ENCODE measurements at places on chromosomes 13 and 19.

GRCh38 chr13:71758828-71759227 lies 108.2 kb downstream of the DACH1 start:
- DNase-seq, result no peak

GRCh38 chr13:100694722-100695508 lies 20.3 kb upstream of the TMTC4 start:
- DNase-seq, result peak; percentile 31

- no peak for DNase-seq
Observed at GRCh38 chr13:104008541-104009435, 942.6 kb upstream of the SLC10A2 start.

GRCh38 chr19:55220525-55220924 lies 8.0 kb downstream of the TMEM86B start:
- no peak for DNase-seq

DNA sequence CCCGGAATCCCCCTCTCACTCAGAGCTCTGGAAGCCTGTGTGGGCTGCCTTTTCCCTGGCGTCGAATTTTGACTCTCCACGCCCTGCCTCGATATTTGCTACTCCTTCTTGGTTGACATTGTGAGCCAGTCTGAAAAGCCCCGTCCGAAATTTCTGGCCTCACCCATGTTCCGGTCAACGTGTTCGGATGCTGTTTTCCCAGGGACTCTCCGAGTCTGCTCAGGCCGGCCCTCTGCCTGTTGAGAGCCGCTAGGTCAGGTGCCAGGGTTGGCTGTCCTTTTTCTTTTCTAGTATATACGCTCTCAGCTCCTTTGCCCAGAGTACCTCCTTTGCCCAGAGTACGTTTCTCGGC lies 6.8 kb upstream of the DGKH start:
- DNase-seq, result peak; percentile 28

- DNase-seq, result no peak
Observed at GRCh38 chr19:13091400-13092157, 11.1 kb downstream of the LYL1 start.

- no peak for DNase-seq
Observed at GRCh38 chr13:27971776-27972477, 2.8 kb upstream of the CDX2 start.

- peak; percentile 41 for DNase-seq
Observed at GRCh38 chr13:80441968-80442367, 101.0 kb upstream of the SPRY2 start.

GRCh38 chr13:91400063-91400399 lies 1.6 kb downstream of the GPC5 start:
- no peak for DNase-seq

DNA sequence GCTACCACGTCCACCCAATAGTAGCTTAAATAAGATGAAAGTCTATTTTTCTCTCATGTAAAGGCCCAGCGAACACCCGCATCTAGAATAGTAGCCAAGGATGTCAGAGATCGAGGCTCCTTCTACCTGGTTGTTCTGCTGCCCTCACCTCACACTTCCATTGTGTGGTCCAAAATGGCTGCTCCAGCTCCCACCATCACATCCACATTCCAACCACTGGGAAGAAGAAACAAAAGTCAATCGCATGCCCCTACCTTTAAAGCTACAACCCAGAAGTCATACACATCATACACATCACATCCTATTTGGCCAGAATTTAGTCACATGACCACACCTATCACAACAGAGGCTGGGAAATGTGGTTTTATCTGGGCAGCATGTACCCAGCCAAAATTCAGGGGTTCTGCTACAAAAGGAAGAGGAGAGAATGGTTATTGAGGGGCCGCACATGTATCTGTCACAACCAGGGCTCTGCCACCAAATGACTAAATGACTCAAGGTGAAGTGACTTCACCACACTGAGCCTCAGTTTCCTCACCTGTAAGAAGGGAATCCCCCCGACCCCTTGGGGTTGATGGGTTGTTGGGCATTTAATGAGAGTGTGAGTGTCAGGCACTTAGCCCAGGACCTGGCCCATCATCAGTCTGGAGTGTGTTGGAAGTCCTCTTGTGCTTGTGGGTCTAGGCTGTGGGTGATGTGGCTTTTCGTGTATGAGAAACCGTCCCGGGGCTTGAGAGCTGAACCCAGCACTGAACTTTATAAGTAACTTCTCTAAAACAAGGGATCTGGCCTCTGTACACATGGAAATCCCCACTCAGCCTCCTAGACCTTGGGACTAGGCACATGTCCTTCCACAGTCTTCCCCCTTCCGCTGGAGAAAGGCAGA lies 10.2 kb upstream of the CBLC start:
- no peak for DNase-seq

- DNase-seq, result no peak
Observed at GRCh38 chr19:5063873-5064645, 95.1 kb downstream of the KDM4B start.

GRCh38 chr13:27352698-27353097 lies 71.7 kb upstream of the GTF3A start:
- DNase-seq, result no peak

DNA sequence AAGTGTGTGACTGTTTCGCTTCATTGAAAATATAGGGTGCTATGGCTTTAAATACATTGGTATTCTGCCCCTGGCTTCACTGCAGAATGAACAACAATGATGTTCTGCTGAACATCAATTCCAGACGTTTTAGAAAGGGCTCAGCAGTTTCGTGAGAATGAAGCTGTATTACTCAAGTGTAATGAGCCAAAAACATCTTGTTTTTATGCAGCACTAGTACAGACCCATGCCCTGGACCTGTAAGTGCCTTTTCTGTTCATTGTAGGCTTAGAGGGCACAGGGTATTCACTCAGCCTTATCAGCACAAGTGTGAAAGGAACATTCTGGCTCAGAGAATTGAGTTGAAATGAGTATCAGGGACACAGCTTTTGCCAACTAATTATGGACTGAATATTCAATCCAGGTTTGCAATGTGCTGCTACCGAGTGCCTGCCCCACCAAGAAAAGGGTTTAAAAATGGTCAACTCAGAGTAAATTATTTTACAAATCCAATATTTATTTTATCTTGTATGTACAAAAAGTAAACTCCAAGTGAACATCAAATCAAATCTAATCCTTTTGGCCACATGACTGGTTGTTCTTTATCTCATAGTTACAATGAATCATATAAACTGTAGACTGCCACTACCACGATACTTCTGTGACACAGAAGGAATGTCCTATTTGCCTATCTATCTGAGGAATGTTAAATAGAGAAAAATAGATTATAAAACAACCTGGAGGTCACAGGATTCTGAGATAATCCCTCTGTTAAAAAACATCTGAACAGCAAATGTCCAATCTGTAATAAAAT lies 362.8 kb downstream of the NALCN start:
- no peak for DNase-seq

DNA sequence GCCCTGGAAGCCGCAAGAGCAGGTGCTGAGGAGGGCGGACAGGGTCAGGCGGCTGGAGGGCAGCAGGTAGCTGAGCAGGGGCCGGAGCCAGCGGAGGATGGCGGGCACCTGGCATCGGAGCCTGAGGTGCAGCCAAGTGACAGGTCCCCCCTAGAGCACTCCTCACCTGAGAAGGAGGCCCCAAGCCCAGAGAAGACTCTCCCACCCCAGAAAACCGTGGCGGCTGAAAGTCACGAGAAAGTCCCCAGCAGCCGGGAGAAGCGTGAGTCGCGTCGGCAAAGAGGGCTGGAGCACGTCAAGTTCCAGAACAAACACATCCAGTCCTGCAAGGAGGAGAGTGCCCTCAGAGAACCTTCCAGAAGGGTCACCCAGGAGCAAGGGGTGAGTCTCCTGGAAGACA lies 20.5 kb upstream of the USE1 start:
- no peak for DNase-seq

DNA sequence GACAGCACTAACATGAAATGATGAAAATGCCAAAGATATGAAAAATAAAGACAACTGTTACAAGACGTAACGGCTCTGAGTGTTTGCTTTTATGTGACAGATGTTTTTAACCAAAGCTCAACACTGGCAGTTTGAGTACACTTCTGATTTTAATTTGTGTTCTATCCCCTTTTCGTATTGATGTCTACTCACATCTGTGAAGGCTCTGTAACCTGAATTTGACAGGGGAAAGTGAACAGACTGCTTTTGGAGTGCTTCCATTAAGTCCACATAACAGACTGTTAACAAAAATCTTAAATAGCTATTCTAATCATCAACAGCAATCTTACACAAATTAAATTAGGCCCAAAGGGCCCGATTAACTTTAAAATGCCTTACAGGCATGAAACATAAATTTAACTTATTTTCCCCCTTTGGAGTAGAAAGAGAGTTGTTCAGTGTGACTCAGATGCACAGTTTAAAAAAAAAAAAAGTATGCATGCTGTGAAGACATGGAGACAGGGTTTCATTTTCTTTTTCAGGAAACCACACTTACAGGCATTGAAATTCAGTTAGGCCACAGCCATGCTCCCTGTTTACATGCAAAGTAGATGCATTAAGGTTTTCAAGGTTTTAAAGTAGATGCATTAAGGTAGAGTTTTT lies 16.3 kb upstream of the RNASEH2B start:
- DNase-seq, result peak; percentile 90

GRCh38 chr13:68806125-68806524 lies 1301.5 kb upstream of the ATXN8OS start:
- DNase-seq, result no peak

GRCh38 chr13:26518451-26518959 lies 39.0 kb upstream of the WASF3 start:
- no peak for DNase-seq

DNA sequence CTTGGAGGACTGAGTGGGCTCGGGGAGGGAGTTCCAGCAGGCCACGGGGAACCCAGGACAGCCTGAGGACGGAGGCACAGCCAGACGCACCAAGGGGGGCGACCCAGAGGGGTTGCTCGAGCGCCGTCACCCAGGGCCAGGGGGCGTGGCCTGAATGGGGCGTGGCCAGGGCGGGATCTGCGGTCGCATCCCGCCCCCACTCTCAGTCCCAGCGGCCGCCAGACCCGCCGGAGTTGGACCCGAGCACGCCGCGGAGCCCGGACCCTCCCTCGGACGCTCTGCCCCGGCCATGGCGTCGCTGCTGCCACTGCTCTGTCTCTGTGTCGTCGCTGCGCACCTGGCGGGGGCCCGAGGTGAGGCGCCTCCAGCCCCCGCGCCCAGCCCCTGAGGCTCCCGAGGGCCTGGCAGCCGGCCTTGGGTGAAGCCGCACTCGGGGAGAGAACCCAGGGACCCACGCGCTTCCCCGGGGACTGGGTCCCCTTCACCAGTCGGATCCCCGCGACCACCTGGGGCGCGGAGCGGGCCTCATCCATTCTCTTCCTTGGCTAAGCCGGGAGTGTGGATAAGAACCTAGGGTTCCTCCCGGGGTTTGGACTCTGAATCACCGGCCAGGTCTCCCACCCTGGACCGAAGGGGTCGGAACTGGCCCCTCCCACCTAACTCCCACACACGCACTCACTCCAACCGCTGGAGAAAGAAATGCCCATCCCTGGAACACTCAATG lies at the start of gene CILP2:
CILP2 (plus strand) TSS at position 205 of the 724 bp plus-strand sequence; CDS start at position 290, 85 bp downstream.
- DNase-seq, result no peak

- DNase-seq, result no peak
Observed at GRCh38 chr13:73865027-73865426, 269.2 kb downstream of the KLF12 start.

DNA sequence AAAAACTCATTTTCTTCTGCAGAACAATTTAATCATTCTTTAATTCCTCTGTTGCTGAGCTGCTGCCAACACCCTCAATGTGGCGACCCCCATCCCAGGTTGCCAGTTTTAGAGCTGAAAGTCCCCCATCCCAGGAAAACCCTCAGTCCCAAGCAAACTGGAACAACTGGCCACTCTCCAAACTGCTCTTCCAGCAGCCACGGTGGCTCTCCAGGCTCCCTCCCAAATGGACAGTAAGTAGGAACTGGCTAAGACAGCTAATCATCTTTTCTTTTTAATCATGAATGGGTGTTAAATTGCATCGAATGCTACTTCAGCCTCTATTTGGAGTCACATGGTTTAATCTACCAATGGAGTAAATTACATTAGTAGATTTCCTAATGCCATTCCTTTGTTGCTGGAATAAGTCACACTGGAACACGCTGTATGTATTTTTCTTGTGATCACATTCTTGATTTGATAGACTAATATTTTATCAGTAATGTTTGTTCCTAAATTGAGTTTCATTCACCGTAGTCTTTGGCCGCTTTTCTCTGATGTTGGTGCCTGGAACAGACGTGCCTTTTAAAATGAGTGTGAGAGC lies 33.7 kb upstream of the VSTM2B start:
- no peak for DNase-seq

DNA sequence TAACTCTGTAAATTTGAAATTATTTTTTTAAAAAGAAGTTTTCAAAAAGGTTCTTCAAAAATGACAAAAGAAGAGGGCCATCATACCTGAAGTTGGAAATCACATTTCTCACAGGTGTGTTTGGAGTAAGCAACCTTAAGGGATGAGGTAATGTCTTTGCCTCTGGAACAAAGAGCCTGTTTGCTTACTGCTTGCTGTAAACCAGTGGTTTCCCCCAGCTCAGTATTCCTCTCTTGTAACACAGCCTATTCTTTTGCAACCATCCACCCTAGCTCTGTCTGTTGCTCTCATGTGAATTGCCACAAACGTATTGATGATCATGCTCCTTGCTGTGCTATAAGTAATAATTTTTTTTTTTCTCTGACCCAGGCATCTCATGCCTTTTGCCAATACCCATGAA lies 38.1 kb downstream of the UCHL3 start:
- no peak for DNase-seq

- DNase-seq, result no peak
Observed at GRCh38 chr13:29963089-29963488, 112.7 kb upstream of the UBL3 start.

DNA sequence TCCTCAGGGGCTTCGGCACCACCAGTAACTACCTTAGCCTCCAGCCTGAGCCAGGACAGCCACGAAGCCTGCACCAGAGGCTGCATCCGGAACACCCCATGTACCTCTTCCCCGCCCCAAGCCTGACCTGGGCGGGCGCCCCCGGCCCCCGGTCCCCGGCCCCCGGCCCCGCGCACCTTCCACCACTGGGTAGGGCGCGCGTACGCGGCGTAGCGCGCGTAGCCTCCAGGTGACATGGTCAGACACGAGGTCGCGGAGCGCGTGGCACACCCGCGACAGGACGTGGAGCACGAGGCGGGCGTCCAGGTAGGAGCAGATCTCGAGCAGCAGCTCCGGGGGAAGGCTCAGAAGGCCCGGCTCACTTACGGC lies 450 bp downstream of the FBXW9 start:
- no peak for DNase-seq

DNA sequence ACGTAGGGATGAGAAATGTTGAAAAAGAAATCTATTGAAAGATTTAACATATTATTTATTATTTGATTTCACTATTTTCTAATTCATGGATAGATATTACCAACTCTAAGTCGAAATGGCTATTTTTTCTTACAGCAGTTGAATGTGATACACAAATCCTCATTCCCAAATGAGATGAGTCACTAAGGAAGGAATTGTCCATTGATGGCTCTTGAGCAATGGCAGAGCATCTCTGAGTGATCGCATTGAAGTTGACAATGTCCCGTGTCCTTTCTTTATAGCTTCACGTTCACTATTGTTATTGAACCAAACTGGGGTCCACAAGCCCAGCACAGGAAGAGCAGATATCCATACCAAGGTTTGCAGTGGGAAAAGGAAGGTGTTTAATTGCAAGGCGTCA lies 648.3 kb upstream of the SPRY2 start:
- no peak for DNase-seq

Measured in NAMALWA (cell line).